ENCODE measurements at places on chromosomes 4 and X.

GRCh38 chrX:134457708-134458107, 2.3 kb upstream of the HPRT1 start:
- no peak for DNase-seq

GRCh38 chrX:36414056-36414455, 494.5 kb downstream of the CFAP47 start:
- no peak for DNase-seq

DNA sequence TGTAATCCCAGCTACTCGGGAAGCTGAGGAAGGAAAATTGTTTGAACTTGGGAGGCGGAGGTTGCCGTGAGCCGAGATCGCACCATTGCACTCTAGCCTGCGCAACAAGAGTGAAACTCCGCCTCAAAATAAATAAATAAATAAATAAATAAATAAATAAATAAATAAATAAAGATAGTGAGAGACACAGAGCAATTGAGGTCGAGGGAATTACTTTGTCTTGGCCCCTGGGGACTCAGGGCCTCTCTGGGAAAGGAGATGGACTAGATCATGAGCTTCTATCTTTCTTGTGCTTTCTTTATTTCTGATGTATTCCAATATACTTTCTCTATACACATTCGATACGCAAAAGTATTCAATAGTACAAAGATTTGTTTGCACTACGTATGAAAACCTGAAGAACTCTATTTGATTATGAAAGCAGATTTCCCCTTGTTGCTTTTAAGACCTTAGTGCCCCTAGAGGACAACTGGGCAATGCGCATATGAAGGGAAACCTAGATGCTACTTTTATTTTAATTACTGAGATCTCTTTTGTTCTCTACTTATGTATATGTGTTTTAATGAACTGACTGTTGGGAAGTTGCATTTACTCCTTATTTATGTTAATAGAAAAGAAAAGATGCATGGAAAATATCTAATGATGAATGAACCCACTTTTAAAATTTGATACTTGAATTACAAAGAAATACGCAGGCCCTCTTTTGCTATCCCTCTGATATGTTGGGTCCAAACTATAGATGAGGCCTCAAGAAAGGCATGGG, 12.8 kb upstream of the ELOVL6 start:
- DNase-seq = peak; percentile 3

DNA sequence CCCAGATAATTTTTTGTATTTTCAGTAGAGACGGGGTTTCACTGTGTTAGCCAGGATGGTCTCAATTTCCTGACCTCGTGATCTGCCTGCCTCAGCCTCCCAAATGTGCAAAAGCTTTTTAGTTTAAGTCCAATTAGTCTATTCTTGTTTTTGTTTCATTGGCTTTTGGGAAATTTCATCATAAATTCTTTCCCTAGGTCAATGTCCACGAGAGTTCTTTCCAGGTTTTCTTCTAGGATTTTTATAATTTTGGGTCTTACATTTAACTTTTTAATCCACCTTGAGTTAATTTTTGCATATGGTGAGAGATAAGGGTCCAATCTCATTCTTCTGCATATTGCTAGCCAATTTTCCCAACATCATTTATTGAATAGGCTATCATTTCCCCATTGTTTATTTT, 36.3 kb upstream of the PDLIM5 start:
- no peak for DNase-seq

Data from NCI-H524 (cell line).